HCT116 (cell line): ENCODE measurements at places on chromosomes 7 and 10. TPM values are rescaled to one million over a fixed set of nuclear protein-coding genes. Genes with fewer than 3 reads are reported as not detected.

GRCh38 chr7:123024989-123025758 is 29.7 kb upstream of the TAS2R16 start:
- H3K27me3 ChIP-seq: no peaks in the 10 kb centered on the region
- no peaks in the 10 kb centered on the region for H3K36me3 ChIP-seq

DNA sequence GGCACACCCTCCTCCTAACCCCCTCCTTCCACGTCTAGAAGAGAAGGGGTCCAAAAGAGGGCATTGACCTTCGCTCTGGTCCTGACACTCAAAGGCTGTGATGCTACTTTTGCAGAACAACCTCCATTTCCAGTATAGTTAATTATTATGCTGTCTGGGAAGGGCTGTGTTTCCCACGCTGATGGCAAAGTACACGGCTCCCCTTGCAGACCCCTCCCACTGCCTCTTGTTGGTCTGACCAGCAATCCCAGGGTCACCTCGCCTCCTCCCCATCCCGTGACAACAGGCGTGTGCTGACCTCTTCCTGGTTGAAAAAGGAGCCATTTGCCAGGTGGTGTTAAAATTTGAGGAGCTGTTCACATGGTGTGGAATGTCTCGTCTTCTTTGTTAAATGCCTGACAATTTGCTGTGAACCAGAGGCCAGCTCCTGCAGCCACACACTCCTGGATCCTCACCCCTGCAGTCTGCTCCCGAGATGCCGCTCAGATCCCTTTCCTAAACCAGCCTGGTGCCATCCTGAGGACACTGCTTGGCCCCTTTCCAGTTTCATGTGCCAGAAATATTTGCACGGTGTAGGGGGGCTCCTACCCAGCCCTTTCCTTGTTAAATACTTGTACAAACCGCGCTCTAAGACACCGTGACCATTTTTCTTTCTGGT is 321.7 kb downstream of the WDR37 start:
- H3K27ac ChIP-seq: no peak overlapping the region
- H3K4me1 ChIP-seq: no peaks in the 10 kb centered on the region
- DNase-seq: no peak
- no peaks in the 10 kb centered on the region for H3K36me3 ChIP-seq
- H3K27me3 ChIP-seq: peaks cover 54% of the 10 kb centered on the region

DNA sequence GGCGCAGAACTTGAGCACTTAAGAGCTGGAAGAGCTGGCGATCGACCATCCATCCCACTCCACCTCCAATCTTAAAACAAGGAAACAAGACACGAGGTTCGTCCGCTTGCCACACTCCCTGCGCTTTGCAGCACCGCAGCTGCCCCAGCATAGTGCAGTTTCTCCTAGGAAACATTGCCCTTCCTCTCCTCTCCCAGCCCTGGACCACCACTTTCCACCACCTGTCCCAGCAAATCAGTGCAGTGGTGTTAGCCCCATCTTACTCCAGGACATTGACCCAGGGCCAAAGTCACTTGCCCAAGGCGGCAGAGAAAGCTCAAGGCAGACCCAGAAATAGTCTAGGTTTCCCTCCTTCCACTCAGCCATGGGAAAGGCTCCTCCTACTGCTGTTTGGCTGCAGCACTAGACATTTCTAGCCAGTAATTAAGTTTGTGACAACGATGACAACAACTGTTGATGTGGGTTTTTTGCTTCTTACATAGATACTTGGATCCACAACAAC is 1.5 kb upstream of the PARD3 start:
- no peaks in the 10 kb centered on the region for H3K27me3 ChIP-seq
- no peak for DNase-seq
- peaks cover 13% of the 10 kb centered on the region for H3K4me1 ChIP-seq
- H3K36me3 ChIP-seq: no peaks in the 10 kb centered on the region

The SLC12A9 gene
- total RNA-seq: 24.6 TPM

The SMKR1 gene
- total RNA-seq: 8.9 TPM

The STEAP2 gene
- total RNA-seq: 13.4 TPM
